ENCODE measurements at places on chromosomes 7 and 10.

DNA sequence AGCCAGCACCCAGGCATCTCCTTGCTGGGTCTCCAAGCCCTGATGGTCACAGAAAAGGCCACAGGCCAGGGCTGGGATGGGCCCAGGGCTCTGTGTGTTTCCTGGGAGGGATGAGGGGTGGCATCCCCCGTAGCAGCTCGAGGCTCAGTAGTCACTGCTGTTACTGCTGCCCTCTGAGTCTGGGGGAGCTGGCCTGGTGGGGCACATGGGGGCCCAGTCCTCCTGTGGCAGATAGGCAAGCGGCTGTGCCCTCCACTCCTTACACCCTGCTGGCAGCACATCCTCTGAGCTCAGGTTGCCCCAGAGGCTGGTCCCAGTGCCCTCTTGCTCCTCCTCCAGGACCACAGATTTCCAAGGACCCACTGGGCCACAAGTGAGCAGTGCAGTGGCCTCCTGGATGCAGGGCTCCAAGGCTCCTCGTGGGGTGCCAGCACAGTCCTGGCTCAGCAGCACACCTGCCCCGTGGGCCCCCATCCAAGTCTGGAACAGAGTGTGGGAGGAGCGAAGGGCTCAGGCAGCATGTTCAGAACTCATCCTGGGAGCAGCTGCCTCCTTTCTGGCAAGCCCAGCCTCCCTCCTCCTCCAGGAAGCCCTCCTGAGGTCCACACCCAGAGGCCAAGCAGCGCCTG is 31.5 kb upstream of the TUBB8 start:
- DNase-seq, result no peak

DNA sequence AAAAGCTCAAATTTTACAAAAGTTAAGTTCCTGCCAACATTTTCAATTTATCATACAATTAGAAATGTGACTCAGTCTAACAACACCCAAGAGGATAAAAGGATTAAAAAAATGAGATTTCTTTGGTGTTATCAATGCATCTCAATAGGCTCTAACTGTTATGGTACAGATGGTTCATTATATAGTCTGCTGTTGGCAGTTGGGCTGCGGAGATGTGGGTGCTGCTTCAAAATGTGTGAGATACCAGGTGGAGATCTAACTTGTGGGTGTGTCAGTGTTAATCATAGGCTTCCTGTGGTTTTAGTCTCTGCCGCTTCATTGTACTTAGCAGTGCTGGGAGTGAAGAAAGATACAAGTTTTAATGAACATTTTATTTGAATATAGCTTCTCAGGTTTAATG is 231.2 kb downstream of the EXOC4 start:
- no peak for DNase-seq

DNA sequence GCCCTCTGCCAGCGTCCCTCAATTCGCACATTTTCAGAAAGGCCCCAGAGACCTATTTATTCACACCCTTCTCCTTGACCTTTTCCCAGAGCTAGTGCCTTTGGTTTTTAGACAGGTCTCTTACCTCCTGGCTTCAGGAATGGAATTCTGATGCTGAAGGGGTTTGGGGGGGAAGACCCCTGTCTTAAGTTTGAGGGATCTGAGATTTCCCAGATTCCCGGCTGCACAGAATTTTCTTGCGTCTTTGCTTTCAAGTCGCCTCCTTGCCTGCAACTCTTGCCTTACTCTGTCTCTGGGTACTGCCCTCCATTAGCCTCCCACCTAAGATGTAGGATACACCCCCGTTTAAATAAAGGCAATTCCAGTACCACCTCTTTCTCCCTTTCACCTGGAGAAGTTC is 1.9 kb downstream of the GATA3 start:
- DNase-seq, result no peak

- DNase-seq, result no peak
Measured at GRCh38 chr10:113666682-113667252, 2.9 kb upstream of the NRAP start.

GRCh38 chr10:72784551-72785351 is 92.8 kb downstream of the MCU start:
- DNase-seq, result no peak

All from Caki2 (cell line).